ENCODE measurements at places on chromosomes 16 and 17.

DNA sequence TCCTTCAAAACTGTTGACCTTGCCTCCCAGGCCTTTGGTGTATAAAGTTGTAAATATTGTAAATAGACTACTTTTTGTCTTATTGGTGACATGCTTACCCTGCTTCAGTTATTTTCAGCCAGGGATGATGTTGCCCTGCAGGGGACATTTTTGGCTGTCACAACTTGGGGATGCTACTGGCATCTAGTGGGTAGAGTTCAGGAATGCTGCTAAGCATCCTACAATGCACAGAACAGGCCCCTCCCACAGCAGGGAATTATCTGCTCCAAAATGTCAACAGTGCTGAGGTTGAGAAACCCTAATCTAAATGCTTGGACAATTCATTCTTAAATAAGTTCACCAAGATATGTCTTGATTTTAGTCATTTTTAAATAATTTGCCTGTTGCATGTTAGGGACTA is 459.8 kb downstream of the PMP22 start:
- no peak for DNase-seq

GRCh38 chr16:80323808-80324195 is 217.0 kb upstream of the DYNLRB2 start:
- DNase-seq = no peak

- DNase-seq = no peak
Observed at GRCh38 chr17:49691677-49692191, 13.8 kb upstream of the SPOP start.

GRCh38 chr17:44424828-44425461 is 35.5 kb upstream of the ITGA2B start:
- no peak for DNase-seq

DNA sequence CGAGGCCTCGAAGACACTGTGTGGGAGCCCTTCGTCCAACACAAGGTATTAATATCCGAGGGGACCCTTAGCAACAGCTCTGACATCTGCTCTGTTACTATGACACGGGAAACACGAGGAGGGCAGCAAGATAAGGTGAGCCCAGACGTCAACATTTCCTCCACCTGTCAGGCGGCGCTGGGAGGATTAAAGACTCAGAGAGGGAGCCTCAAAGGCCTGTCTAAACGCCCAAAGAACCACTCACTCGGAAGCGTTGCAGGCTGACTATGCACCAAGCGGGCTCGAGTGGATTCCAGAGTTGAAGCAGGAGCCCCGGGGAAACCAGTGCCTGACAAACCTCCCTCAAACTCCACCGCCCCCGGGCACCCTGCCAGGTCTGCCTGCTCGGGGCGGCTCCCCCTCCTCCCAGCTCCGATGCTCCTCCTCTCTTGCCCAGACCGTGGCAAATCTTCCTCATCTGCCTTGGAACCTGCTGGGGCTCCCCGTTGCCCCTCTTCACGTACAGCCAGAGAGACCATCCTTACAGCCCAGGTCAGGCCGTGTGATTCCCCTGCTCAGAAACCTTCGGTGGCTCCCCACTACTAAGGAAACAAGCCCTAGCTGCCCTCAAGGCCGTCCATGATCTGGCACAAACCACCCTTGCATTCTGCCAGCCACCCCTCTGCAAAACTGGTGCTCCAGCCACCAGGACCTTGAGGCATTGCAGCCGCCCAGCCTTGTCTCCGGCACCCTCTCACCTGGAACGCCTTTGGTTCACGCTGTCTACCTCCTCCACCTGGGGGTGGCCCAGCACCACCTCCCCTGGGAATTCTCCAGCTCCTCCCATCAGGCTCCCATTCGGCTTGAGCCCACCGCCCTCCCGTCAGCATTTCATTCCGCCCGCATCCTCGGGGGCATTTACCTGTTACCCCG is 16.2 kb downstream of the RPH3AL start:
- no peak for DNase-seq

- no peak for DNase-seq
Observed at GRCh38 chr16:84763629-84764028, 56.2 kb upstream of the CRISPLD2 start.

GRCh38 chr17:51860954-51861561 is 297.5 kb downstream of the CA10 start:
- DNase-seq = peak; percentile 43

GRCh38 chr17:68909066-68909465 is 46.1 kb downstream of the ABCA8 start:
- no peak for DNase-seq

- no peak for DNase-seq
Observed at GRCh38 chr16:22369221-22369811, 5.1 kb downstream of the CDR2 start.

DNA sequence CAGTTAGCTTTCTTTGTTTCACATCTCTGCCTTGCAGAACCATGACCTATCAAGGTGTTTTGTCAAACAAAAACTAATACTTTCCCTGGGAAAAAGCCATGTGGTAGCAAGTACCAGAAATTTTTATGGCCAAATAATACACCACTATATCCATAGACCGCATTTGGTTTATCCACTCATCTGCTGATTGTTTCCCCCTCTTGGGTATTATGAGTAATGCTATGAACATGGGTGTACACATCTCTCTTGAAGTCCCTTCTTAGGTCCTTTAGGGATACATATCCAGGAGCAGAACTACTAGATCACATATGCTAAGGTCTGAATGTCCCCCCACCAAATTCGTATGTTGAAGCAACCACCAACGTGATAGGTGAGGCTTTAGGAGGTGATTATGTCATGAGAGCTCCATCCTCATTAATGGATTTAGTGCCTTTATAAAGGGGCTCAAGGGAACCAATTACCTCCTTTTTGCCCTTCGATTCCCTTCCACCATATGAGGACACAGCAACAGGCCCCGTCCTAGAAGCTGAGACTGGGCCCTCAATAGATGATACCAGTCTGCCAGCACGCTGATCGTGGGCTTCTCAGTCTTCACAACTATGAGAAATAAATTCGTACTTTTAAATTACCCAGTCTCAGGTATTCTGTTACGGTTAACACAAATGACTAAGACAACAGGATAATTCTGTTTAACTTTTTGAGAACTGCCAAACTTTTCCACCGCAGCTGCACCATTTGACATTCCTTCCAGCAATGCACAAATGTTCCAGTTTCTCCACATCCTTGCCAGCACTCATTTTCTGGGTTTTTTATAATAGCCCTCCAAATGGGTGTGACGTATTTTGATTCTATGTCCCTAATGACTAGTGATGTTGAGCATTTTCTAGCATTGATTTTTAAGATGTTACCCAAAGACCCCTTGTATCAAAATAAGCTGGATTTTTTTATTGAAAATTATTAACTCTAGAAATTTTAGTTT is 30.0 kb downstream of the SIAH1 start:
- DNase-seq = no peak

- DNase-seq = no peak
Observed at GRCh38 chr17:35766489-35766877, 5.8 kb downstream of the C17orf50 start.

DNA sequence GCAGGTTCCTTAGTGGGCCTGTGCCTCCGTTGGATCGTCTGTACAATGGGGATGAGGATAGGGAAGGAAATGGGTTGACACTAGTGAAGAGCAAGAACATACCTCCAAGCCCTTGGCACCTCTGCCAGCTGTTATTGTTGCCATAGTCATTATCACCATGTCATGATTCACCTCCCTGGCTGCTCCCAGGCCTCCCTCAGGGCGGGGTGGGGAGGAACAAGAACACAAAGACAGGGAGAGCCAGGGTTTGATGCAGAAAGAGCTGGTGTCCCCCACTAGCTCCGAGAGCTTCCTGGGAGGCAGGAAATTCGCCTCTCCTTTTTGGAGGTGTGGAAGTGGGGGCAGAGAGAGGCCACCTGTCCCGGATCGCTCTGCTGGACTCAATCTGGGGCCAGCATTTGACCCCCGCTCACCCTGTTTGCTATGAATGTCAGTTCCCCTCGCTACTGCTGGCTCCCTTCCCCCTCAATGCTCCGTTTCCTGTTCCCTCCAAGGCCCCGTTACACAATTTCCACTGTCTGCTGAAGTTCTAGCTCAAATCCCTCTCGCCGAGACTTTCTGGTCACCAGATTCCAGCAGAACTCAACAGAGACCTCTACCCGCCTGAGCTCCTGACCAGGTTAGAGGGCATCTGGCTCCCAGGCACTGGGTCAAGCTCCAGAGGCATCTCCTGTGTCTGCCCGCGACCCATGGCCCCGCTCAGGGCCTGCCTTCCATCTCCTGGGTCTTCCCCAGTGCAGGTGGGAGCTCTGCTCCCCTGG is 9.1 kb downstream of the TIMP2 start:
- no peak for DNase-seq

DNA sequence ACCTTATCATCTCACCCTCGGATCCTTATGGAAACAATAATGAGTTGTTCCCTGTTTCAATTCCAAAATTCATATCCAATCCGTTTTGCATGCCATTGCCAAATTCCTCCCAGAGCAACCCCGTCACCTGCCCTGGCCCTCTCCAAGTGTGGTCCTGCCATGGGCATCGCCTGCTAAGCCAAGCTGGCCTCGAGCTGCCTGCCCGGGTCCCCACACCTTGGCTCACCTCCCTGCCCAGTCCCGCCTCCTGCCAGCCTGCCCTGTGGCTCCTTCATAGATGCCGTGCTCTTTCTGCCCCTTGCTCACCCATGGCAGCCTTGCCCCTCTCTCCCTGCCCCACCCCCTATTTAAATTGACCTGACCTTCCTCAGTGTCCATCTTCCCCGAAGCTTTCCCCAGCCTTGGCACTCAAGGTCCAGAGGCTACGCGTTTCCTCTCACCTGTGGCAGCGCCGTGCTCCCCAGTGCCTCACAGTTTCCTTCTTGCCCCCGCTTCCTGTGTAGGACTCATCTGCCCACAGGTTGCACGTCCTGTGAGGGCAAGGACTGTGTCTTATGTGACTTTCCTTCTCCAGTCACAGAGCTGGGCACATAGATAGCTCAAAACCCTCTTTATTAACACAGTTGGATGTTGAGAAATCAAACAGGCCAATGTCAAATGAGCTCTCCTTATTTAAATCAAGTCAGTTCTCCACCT is 12.7 kb downstream of the MAPT start:
- DNase-seq = no peak

GRCh38 chr16:1345087-1345486 is 6.6 kb downstream of the TSR3 start:
- no peak for DNase-seq

- DNase-seq = no peak
Observed at GRCh38 chr16:27813591-27813990, 249.9 kb downstream of the GSG1L start.

DNA sequence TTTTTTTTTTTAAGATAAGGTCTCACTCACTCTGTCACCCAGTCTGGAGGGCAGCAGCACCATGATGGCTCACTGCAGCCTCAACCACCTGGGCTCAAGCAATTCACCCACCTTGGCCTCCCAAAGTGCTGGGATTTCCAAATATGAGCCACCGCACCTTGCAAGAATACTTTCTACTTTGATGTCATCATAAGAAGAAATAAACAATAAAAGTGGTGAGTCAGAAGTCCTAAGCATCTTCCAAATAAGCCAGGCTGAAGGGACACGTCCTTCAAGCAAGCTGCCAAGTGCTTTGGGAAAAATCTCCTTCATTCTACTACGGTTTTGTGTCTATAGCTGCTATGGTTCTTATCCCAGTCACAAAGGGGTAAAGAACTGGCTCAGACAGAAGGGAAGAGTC is 20.3 kb downstream of the HASPIN start:
- no peak for DNase-seq

DNA sequence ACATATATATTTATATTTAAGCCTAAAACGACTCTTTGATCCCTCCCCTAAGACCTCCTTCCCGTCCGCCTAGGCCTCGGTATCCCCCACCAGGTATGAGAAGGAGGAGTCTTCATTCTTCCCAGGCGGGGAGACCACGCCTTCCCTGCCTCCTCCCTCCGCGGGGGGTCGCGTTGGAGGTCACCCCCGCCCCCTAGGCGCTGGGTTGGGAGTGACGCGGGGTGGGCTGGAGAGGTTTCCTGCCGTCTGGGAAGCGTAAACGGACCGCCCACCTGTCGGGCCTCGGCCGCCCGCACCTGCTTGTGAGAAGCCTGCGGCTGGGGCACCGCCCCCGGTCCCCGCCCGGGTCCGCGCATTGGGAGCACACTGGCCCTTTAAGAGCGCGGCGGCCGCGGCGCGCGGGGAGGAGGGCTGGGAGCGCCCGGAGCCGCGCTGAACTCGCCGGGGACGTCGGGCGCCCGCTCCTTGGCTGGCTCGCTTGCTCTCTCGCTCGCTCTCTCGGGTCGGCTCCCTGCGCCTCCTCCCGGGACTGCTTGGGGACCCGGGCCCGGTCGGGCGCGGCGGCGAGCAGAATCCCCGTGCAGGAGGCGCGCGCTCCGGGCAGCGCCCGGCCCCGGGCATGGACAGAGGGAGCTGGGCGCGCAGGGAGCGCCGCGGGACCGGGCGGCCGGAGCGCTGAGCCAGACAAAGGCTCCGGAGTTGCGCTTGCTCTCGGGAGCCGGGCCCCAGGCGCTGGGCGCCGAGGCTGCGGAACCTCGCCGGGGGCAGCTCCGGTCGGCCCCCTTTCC is at the start of gene MMP15:
Gene MMP15 (plus strand): TSS at position 404 of the 788 bp plus-strand sequence. CDS start 597 bp downstream, outside the sequence.
- peak; percentile 76 for DNase-seq

GRCh38 chr16:58306327-58306726 is 11.5 kb upstream of the PRSS54 start:
- no peak for DNase-seq

DNA sequence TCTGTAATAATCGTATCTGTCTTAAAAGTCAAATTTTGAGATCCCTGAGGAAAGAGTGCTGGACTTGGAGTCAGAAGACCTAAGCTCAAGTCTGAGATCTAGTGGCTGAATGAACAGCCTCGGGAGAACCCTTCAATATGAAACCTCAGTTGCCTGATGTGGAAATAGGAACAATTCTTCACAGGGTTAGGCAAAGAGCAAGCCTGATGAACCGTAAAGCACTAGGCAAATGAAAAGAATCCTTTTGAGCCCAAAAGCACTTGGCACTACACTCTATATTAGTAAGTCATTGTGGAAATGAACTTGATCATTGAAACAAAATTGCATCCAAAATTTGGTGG is 20.2 kb downstream of the TXNDC11 start:
- no peak for DNase-seq

DNA sequence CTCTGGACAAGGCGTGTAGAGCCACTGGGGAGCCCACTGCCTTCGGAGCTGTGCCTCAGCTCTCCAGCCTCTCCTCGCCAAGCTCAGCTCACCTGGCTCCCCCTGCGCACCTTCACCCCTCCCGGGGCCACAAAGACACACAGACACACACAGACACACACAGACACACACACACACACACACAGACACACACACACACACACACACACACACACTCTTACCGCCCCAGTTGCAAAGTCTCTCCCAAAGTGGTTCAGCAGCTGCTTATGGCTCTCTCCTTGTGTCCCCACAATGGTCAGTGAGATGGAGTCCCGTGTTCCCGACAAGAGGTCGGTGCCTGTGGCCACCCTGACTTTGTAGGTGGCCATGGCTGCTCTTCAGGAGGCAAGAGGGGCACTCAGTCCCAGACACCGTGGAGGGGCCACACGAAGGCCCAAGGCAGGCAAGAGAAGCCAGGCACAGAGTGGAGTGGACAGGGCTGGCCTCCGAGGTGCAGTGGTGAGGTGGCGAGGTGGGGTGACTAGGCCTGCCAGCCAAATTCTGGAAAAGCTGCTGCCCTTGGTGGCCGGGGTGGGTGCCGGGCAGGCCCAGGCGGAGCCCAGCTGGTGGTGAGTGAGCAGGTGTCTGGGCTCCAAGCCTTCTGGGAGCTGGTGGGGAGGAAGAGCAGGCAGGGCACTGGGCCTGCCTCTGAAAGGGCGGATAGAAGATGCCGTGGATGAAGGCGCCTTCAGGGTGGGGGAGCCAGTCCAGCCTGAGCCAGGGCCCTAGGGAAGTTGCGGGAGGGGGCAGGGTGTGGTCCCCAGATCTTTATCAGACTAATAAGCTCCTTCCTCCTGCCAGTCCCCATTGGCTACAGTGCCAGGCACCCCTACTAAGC is at the start of gene ALOX12B:
Gene ALOX12B (minus strand): TSS at position 642 of the 877 bp plus-strand sequence. CDS start 274 bp downstream, at position 368.
- no peak for DNase-seq

Data from HEK293T (cell line).